ENCODE measurements at places on chromosomes 1 and 21.

DNA sequence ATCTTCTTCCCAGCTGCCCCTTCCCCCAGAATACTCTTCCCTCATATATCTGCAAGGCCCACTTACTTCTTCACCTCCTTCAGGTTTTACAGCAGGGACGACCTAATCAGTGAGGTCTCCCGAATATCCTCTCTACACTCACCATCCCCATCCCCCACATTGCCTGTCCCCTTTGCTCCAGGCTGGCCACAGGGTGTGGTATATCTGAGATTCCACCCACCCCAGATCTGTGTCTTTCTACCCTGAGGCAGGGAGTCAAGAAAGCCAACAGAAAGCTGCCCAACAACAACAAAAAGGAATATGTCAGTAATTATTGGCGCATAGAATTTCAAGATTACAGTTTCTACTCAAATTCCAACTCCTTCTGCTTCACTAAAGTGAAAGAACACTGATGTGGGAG, 30.0 kb upstream of the OPRD1 start:
- no peak for DNase-seq

GRCh38 chr1:1510912-1511532, 940 bp upstream of the ATAD3A start:
- DNase-seq: no peak

GRCh38 chr1:116578581-116578980, 7.8 kb upstream of the CD58 start:
- no peak for DNase-seq

GRCh38 chr1:199297174-199297573, 658.3 kb downstream of the PTPRC start:
- DNase-seq: no peak

DNA sequence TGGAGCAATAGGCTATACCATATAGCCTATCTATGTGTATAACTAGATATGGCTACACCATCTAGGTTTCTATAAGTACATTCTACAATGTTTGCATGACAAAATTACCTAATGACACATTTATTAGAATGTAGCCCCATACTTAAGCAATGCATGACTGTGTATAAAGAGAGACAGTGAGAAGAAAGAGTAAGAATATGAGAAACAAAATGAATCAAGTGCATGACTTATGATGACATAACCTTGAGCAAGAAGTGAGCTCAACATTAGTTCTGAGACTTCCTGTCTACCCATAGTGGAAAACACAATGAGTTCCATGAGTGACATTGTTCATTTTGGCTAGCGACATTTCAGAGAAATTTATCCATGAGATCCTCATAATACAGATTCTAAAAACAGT, 10.1 kb downstream of the SLC44A5 start:
- DNase-seq: no peak

DNA sequence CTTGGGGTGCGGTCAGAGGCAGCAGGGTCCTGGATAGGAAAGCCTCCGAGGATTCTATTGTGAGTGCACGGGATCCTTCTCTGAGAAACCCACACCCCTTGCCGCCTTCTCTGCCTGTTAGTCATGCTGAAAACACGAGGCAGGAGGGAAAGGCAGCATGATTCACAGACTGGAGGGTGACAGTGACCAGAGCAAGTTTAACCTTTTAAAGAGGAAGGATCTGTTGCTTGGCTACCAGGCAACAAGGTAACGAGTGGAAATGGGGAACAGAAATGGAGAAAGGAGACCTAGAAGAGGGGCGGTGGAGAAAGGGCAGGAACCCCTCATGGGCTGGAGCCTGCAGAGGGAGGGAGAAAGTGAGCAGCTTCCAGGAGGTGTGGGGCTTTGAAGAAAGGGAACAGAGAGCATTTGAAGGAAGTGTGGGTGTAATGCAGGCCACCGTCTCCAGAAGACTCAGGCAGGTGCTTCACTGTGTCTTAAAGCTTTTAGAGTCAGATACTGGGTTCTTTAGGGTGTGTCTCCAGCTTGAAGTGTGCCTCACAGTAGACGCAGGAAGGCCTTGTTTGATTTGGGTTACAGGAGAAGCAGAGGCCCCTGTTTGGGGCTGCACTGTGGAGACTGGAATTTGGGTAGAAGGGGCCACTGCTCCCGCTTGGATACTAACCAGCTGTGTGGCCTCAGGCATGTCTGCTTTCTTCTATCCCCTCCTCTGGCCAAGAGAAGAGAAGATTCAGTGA, 19.1 kb downstream of the OPTC start:
- peak; percentile 73 for DNase-seq

- DNase-seq: no peak
Measured at GRCh38 chr1:100526894-100527293, 11.0 kb upstream of the GPR88 start.

DNA sequence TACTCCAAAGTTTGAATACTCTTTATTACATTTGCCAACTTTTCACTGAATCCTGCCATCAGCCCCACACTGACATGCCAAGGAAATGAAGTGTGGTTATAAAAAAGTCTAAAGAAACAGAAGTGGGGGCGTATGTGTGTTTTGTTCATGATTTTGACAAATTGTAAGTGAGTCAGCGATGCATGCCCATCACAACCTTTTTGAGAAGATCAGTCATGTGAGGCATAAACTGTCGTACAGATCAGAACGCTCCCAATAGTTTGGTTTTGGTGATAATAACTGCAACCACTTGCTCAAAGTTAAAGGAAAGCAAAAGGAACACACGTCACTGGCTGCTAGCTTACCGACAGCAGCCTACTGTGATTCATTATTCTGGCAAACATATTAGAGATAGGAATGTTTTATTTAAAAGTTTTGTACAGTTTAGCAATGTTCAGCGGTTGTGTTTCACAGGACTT, 95.6 kb downstream of the RGS2 start:
- peak; percentile 10 for DNase-seq

- DNase-seq: no peak
Measured at GRCh38 chr1:197218857-197219256, 49.2 kb upstream of the CRB1 start.

- DNase-seq: peak; percentile 7
Measured at GRCh38 chr1:62321446-62321845, 2.2 kb upstream of the KANK4 start.

GRCh38 chr21:43323244-43324005, 103.5 kb downstream of the SIK1 start:
- no peak for DNase-seq

DNA sequence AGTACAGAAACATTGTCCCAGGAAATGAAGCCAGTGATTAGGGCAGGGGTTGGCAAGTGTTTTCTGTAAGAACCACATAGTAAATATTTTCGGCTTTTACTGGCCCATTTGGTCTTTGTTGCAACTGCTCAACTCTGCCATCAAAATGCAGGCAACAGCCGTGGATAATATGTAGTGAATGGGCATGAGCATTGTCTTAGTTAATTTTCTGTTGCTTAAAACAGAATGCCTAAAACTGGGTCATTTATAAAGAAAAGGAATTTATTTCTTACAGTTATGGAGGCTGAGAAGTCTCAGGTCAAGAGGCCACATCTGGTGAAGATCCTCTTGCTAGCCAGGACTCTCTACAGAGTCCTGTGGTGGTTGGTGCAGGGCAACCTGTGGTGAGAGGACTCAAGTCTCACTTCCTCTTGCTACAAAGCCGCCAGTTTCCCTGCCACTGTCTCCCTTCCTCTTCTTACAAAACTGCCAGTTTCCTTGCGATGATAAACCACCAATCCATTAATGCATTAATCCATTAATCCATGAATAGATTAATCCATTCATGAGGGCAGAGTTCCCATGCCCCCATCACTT, 166.4 kb downstream of the PSMG1 start:
- no peak for DNase-seq

GRCh38 chr1:193747579-193747978, 561.2 kb upstream of the B3GALT2 start:
- no peak for DNase-seq

GRCh38 chr1:228074954-228075730, 7.4 kb upstream of the ARF1 start:
- no peak for DNase-seq
